ENCODE measurements at places on chromosomes 5 and 9. TPM values are rescaled to one million over a fixed set of nuclear protein-coding genes. Genes with fewer than 3 reads are reported as not detected.

The OR2K2 gene
- polyA plus RNA-seq = not detected

The QRFP gene
- polyA plus RNA-seq = 0.08 TPM

The LHX3 gene
- polyA plus RNA-seq = not detected

The INSL6 gene
- polyA plus RNA-seq = not detected

The BTNL8 gene
- polyA plus RNA-seq = 0.07 TPM

The LIX1 gene
- not detected for polyA plus RNA-seq

The FAM153A gene
- polyA plus RNA-seq = 0.29 TPM

The PLPP7 gene
- 0.73 TPM for polyA plus RNA-seq

The MYO10 gene
- polyA plus RNA-seq = 5.9 TPM

The APBA1 gene
- 0.82 TPM for polyA plus RNA-seq

The SPINK13 gene
- polyA plus RNA-seq = not detected

The CD14 gene
- polyA plus RNA-seq = 14.3 TPM

The GRXCR2 gene
- 0.02 TPM for polyA plus RNA-seq

The PCDHB3 gene
- polyA plus RNA-seq = 0.14 TPM

The RASEF gene
- 3.8 TPM for polyA plus RNA-seq

The TDRD7 gene
- 5.2 TPM for polyA plus RNA-seq

The NPR3 gene
- 5.7 TPM for polyA plus RNA-seq

The CBY3 gene
- 0.12 TPM for polyA plus RNA-seq

The ZNF484 gene
- polyA plus RNA-seq = 0.55 TPM

The ABITRAM gene
- 12.5 TPM for polyA plus RNA-seq

The ENC1 gene
- polyA plus RNA-seq = 1.4 TPM

The CANX gene
- polyA plus RNA-seq = 87.5 TPM

The DEPDC1B gene
- polyA plus RNA-seq = 2.3 TPM

The PRLR gene
- polyA plus RNA-seq = 0.45 TPM

The TAF11L9 gene
- not detected for polyA plus RNA-seq

The PCDHA2 gene
- not detected for polyA plus RNA-seq

The OR1L8 gene
- 0.01 TPM for polyA plus RNA-seq

The NR2F1-AS1 gene
- polyA plus RNA-seq = 3.2 TPM

The ACSL6 gene
- 0.29 TPM for polyA plus RNA-seq

The PPIC gene
- polyA plus RNA-seq = 42.1 TPM

The ALDH1A1 gene
- 22.9 TPM for polyA plus RNA-seq

The LHFPL2 gene
- 0.84 TPM for polyA plus RNA-seq

The ADGRD2 gene
- polyA plus RNA-seq = not detected

The GNE gene
- polyA plus RNA-seq = 13.0 TPM

The MEGF10 gene
- 0.02 TPM for polyA plus RNA-seq

The PIP5KL1 gene
- 2.7 TPM for polyA plus RNA-seq

The C5orf58 gene
- polyA plus RNA-seq = 0.06 TPM

The IL5 gene
- polyA plus RNA-seq = not detected

The CCDC112 gene
- polyA plus RNA-seq = 3.2 TPM

The TMEM215 gene
- not detected for polyA plus RNA-seq

The TPM2 gene
- 1,288 TPM for polyA plus RNA-seq

The PCDHB7 gene
- 0.02 TPM for polyA plus RNA-seq

The SLC6A19 gene
- not detected for polyA plus RNA-seq

The PCDHA13 gene
- not detected for polyA plus RNA-seq

The RANBP6 gene
- polyA plus RNA-seq = 4.2 TPM

The DELE1 gene
- 30.5 TPM for polyA plus RNA-seq
